GM23248 (cell line): ENCODE measurements at places on chromosomes 16 and 17. TPM values are rescaled to one million over a fixed set of nuclear protein-coding genes. Genes with fewer than 3 reads are reported as not detected.
A peak's percentile ranks its signal among the peaks of the same experiment; 100 is the strongest.

The HOXB7 gene
- 18.9 and 19.4 TPM in 2 replicates for polyA plus RNA-seq

DNA sequence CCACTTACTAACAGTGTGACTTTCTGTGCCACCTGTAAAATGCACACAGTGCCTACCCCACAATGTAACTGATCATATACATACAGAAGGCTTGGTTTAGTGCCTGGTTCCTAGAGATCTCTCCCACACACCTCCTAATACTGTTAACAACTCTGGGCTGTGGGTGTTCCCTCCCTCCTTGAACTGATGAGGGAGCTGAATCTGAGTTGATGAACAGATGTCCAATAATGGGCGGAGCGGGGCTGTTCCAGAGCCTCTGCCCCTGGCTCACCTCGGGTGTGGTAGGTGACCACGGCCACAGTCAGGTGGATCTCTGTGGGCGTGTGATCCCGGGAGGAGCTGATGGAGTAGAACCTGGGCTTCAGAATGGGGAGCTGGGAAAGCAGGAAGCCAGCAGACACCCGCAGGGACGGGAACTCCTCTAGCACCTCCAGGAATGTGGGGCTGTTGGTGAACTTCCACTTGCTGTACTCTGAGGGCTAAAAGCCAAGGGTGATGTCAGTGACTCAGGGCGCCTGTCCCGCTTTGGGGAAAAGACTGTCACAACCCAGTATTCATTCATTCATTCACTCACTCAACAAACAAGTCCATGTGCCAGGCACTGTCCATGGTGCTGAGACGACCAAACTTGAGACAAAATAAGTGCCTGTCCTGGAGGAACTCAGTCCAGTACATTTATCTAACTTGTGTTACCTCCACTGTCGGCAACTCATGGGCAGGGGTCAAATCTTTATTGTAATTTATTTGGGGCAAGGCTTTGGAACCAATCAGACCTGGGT lies 37.6 kb downstream of the NOS2 start:
- DNase-seq = peak; percentile 45
- H3K27ac ChIP-seq = no peak overlapping the region
- no peaks in the 10 kb centered on the region for H3K4me1 ChIP-seq
- H3K4me3 ChIP-seq = no peak overlapping the region

GRCh38 chr16:83561876-83562275 lies 245.9 kb upstream of the HSBP1 start:
- no peaks in the 10 kb centered on the region for H3K27me3 ChIP-seq
- H3K4me3 ChIP-seq = no peak overlapping the region
- no peaks in the 10 kb centered on the region for H3K4me1 ChIP-seq
- no peaks in the 10 kb centered on the region for H3K36me3 ChIP-seq

- no peak overlapping the region for H3K4me3 ChIP-seq
- H3K36me3 ChIP-seq = no peaks in the 10 kb centered on the region
- peaks cover 14% of the 10 kb centered on the region for H3K4me1 ChIP-seq
- H3K27ac ChIP-seq = no peak overlapping the region
Observed at GRCh38 chr17:4919511-4920047, 12.5 kb upstream of the GP1BA start.

- peak; percentile 84 for DNase-seq
- peaks cover 37% of the 10 kb centered on the region for H3K27me3 ChIP-seq
- no peaks in the 10 kb centered on the region for H3K4me1 ChIP-seq
- no peak overlapping the region for H3K27ac ChIP-seq
Observed at GRCh38 chr16:89201439-89202377, 1.4 kb upstream of the SLC22A31 start.

The NPW gene
- polyA plus RNA-seq = 2.1 and 3.0 TPM in 2 replicates

GRCh38 chr16:85593494-85594221 lies 19.5 kb upstream of the GSE1 start:
- H3K4me1 ChIP-seq = no peaks in the 10 kb centered on the region
- no peak overlapping the region for H3K4me3 ChIP-seq
- no peak overlapping the region for H3K27ac ChIP-seq
- no peaks in the 10 kb centered on the region for H3K36me3 ChIP-seq
- no peaks in the 10 kb centered on the region for H3K27me3 ChIP-seq
- DNase-seq = no peak

DNA sequence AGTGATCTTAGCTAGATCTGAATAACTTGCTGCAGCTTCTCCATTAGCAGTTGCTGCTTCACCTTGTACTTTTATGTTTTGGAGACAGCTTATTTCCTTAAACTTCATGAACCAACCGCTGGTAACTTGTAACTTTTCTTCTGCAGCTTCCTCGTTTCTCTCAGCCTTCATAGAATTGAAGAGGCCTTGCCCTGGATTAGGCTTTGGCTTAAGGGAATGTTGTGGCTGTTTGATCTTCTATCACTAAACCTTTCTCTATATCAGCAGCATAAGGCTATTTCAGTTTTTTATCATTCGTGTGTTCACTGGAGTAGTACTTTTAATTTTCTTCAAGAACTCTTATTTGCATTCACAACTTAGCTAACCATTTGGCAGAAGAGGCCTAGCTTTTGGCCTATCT lies 21.5 kb upstream of the TMEM92 start:
- no peak overlapping the region for H3K27ac ChIP-seq
- H3K4me3 ChIP-seq = no peak overlapping the region
- H3K27me3 ChIP-seq = no peaks in the 10 kb centered on the region
- H3K4me1 ChIP-seq = peaks cover 7% of the 10 kb centered on the region
- no peaks in the 10 kb centered on the region for H3K36me3 ChIP-seq
- DNase-seq = no peak

- no peaks in the 10 kb centered on the region for H3K36me3 ChIP-seq
- H3K4me1 ChIP-seq = no peaks in the 10 kb centered on the region
- H3K27me3 ChIP-seq = no peaks in the 10 kb centered on the region
- DNase-seq = no peak
- no peak overlapping the region for H3K27ac ChIP-seq
Observed at GRCh38 chr17:33493566-33493965, 200.5 kb upstream of the ASIC2 start.

GRCh38 chr17:57889892-57890856 lies 40.3 kb upstream of the MRPS23 start:
- H3K4me1 ChIP-seq = peaks cover 63% of the 10 kb centered on the region
- 0 out of 2 replicates have a peak, but pooled peaks cover under 1% of the 10 kb centered on the region for H3K36me3 ChIP-seq
- H3K27ac ChIP-seq = peak overlapping the region; percentile 97
- no peak overlapping the region for H3K4me3 ChIP-seq
- DNase-seq = peak; percentile 97
- H3K27me3 ChIP-seq = no peaks in the 10 kb centered on the region

DNA sequence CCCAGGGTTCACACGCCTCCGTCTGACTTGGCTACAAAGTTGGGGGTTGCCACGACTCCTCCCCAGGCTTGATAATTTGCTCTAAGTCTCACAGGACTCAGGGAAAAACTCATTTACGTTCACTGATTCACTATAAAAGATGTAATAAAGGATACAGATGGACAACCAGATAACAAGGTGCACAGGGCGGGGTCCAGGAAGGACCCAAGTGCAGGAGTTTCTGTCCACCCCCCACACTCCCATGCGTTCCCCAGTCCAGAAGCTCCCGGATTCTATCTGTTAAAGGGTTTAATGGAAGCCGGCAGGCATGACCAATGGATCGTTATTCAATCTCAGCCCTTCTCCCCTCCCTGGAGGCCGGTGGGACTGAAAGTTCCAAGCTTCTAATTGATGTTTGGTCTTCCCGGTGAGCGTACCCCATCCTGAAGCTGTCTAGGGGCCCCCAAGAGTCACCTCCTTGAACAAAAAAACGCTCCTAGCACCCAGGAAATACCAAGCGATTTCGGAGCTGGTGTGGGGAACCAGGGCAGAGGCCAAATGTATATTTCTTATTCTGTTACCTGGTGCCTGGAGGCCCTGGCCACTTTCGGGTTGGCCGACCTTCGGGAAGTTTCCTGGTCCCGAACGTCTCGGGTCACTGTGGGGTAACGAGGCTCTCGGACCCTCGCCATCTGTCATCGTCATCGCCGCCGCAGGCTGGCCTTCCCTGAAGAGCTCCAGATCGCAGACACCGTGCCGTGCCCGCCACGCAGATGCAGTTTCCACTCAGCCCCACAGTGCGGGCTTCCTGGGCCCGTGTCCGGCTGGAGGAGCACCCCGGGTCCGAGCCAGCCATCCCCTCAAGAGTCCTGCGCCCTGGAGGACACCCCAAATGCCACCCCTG lies 13.5 kb upstream of the METRNL start:
- H3K27ac ChIP-seq = no peak overlapping the region
- H3K4me3 ChIP-seq = no peak overlapping the region
- H3K27me3 ChIP-seq = no peaks in the 10 kb centered on the region

DNA sequence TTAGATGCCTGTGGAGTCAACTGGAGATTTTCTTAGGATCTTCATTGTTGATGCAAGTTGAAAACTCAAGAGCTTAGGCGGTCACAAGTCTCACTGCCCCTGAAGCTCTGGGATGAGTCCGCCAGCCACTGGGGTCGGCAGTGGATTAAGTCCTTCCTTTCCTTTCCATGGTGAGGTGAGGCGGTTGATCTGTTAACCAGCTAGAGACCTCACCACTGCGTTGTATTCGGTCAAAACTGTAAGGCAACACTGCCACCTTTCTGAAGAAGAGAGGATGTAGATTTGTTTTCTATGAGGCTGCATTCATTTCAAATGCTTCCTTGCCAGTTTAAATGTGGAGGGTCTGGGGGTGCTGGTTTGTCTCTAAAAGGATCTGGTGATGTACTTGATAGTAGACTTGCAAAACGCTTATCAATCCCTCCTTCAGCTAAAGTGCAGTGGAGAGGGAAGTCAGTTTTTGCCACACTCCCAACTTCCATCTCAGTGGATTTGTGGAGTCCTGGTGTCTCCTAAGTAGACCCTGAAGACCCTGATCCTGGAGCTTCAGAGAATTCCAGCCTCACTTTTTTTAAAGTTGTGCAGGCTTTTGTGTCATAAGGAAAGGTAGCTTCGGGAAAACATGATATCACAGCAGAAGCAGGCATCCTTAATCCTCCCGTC lies 1.7 kb downstream of the MYOCD start:
- H3K36me3 ChIP-seq = no peaks in the 10 kb centered on the region
- H3K4me1 ChIP-seq = 0 out of 2 replicates have a peak, but pooled peaks cover 10% of the 10 kb centered on the region
- peak; percentile 43 for DNase-seq
- H3K27ac ChIP-seq = no peak overlapping the region
- H3K4me3 ChIP-seq = no peak overlapping the region

DNA sequence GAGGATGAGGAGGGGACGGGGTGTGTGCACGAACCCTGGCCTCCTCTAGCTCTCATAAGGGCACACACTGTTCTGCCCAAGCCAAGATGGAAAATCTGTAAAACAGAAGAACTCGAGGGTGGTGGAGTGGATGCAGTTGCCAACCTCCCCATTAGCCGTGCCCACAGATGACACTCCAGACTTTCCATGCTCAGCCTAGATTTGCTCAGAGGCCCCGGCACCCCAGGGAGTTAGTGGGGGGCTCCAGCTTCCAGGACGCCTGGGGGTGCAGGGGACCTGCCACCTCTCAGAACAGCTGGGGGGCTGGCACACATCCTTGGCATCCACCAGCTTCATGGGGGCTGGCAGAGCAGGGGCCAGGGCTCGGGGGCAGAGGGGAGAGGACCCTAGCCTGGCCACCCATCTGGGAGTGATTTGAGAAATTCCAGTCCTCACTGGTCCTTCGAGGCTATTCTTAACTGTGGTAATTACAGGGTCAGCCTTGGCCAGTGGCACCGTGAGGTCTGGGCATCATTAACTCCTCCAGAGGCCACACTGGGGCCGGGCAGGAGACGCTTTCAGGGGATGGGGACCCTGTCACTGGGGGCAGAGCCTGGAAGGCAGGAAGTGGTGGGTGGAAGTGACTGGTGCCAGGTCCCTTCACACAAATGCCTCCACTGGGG lies 14.3 kb downstream of the VASN start:
- H3K36me3 ChIP-seq = peaks cover 7% of the 10 kb centered on the region; the same call in 1 of the 2 replicates
- no peaks in the 10 kb centered on the region for H3K27me3 ChIP-seq
- H3K4me3 ChIP-seq = no peak overlapping the region
- peaks cover 56% of the 10 kb centered on the region for H3K4me1 ChIP-seq
- H3K27ac ChIP-seq = peak overlapping the region; percentile 90

The NPIPA7 gene
- 3.1 and 9.7 TPM in 2 replicates for polyA plus RNA-seq

The SBK1 gene
- not detected in 2 replicates for polyA plus RNA-seq

DNA sequence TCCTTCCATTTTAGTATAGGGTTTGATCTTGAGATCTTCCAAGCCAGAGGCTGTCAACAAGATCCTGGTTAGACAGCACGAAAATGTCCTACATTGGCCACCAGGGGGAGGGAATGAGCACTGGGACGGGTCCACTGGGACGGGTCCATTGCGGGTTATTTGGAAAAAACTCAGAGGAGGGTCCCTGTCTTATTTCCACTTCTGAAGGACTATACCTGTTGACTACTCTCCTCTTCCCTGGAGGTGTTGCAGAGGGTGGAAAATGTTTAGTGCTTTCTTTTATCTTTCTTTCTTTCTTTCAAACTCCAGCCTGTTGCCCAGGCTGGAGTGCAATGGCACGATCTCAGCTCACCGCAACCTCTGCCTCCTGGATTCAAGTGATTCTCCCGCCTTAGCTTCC lies 2.5 kb downstream of the TTLL6 start:
- DNase-seq = peak; percentile 64
- no peaks in the 10 kb centered on the region for H3K36me3 ChIP-seq
- no peak overlapping the region for H3K4me3 ChIP-seq
- H3K27ac ChIP-seq = no peak overlapping the region

DNA sequence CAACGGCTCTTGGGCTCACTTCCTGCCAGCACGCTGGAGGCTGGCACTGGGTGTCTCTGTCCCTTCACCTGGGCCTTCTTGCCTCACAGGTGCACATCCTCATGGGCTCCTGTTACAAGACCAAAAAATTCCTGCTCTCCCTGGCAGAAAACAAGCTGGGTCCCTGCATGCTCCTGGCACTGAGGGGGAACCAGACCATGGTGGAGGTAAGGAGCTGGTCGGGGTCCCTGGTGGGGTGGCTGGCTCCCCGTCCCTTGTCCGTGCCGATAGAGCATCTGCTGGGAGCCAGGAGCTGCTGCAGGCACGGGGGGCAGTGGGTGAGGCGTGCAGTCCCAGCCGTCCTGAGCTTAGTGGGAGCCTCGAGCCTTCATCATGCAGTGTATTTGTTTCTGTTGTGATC lies 79.5 kb upstream of the PLCG2 start:
- H3K36me3 ChIP-seq = no peaks in the 10 kb centered on the region
- DNase-seq = no peak
- H3K4me3 ChIP-seq = no peak overlapping the region
- H3K27ac ChIP-seq = no peak overlapping the region
- no peaks in the 10 kb centered on the region for H3K27me3 ChIP-seq

DNA sequence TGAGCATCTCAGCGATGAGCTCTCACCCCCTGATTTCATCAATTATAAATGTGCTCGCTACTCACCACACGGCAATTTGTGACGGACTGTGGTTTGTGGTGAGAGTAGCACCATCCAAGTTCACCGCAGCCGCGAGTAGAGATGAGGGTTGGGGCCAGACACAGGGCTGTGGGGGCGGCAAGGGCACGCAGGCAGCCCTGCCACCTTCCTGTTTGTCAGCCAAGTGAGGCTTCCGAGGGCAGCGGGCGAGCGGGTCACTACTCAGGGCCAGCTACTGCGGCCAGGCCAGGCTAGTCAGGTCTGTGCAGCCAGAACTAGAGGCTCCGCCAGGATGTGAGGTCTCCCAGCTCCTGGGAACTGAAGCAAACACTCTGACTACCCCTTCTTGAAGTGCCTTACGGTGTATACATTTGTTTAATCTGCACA lies 39.6 kb upstream of the MEOX1 start:
- no peak overlapping the region for H3K27ac ChIP-seq
- H3K4me3 ChIP-seq = no peak overlapping the region
- peaks cover 14% of the 10 kb centered on the region for H3K4me1 ChIP-seq

The DOC2A gene
- not detected in 2 replicates for polyA plus RNA-seq
